Adrenal gland (tissue), 19 donors: ENCODE measurements at places on chromosomes 7 and 10. TPM values are rescaled to one million over a fixed set of nuclear protein-coding genes. Genes with fewer than 3 reads are reported as not detected.

The SLC26A5 gene
- total RNA-seq, result 0.14 TPM

The HOXA4 gene
- total RNA-seq, result 3.5 TPM

The MAPK8 gene
- total RNA-seq, result 36.3 TPM

The IRF5 gene
- 17.8 TPM for total RNA-seq

The CDNF gene
- 2.9 TPM for total RNA-seq

The ELFN1 gene
- 2.8 TPM for total RNA-seq

The STX1A gene
- total RNA-seq, result 2.2 TPM

The FAM20C gene
- 57.9 TPM for total RNA-seq

- H3K4me1 ChIP-seq, result no peaks in the 10 kb centered on the region
- no peak for DNase-seq
- no peaks in the 10 kb centered on the region for H3K27me3 ChIP-seq
- H3K4me3 ChIP-seq, result no peak overlapping the region
- no peaks in the 10 kb centered on the region for H3K36me3 ChIP-seq
Observed at GRCh38 chr10:83941189-83941588, 198.1 kb upstream of the GHITM start.

DNA sequence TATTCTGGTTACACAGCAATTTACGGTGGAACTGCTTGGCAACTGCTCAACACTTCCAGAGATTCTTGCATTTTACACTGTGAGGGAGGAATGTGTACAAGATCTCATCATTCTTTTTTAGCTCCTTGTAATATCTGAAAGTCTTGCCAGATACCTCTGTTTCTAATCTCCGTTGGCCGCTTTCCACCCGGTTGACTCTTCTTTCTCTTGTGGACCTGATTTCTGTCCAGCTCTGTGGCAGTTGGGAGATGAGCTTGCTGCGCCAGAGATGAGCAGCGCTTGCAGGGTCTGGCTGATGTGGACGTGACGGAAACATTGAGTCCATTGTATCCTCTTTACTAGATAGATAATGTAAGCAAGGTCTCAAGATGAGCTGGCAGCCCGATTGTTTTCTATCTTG lies 27.6 kb downstream of the SPAG6 start:
- H3K4me1 ChIP-seq, result no peaks in the 10 kb centered on the region
- DNase-seq, result no peak
- H3K27ac ChIP-seq, result no peak overlapping the region
- H3K4me3 ChIP-seq, result no peak overlapping the region
- H3K36me3 ChIP-seq, result no peaks in the 10 kb centered on the region
- H3K27me3 ChIP-seq, result no peaks in the 10 kb centered on the region

DNA sequence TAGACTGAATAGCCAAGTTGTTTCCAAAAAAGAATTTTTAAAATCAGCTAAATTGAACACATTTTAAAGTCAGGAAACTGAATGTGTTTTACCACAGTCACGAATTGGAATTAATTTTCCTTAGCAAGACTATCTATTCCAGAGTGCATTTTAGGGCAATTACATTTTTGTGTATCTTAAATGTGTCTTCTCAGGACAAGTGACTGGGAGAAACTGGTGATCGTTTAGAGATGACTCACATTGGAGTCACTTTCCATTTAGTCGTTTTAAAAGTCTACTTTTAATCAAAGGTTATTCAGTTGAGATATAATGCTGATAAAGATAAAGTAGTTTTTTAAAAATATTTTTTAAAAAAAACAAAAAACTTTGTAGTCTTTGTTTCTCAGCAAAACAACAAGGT lies 191.7 kb upstream of the SLC26A5 start:
- DNase-seq, result no peak
- H3K4me3 ChIP-seq, result no peak overlapping the region
- H3K27me3 ChIP-seq, result no peaks in the 10 kb centered on the region
- H3K36me3 ChIP-seq, result no peaks in the 10 kb centered on the region
- no peaks in the 10 kb centered on the region for H3K4me1 ChIP-seq

- no peaks in the 10 kb centered on the region for H3K27me3 ChIP-seq
- H3K4me1 ChIP-seq, result no peaks in the 10 kb centered on the region
- no peak overlapping the region for H3K27ac ChIP-seq
- H3K4me3 ChIP-seq, result no peak overlapping the region
Observed at GRCh38 chr7:37977243-37977642, 56.8 kb downstream of the EPDR1 start.

- peaks cover 14% of the 10 kb centered on the region for H3K36me3 ChIP-seq
- no peak overlapping the region for H3K27ac ChIP-seq
- no peak overlapping the region for H3K4me3 ChIP-seq
- no peak for DNase-seq
Observed at GRCh38 chr10:114499630-114500190, 95.4 kb upstream of the AFAP1L2 start.

DNA sequence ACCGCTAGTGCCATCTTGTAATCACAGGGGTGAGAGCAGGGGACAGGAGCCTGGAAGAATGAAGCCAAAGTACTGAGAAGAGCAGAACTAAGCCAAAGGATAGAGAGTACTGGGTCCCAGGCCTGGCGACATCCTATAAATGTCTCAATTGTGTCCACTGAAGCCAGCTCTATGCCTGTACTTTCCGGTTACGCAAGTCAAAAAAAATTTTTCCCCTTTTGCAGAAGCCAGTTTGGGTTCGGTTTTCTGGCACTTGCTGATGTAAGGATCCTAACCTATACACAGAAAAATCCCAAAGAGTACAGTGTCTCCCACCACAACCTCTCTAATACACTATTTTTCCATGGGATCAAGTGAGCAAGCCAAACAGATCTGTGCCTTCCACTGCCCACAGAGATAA lies 61.1 kb downstream of the PLXNA4 start:
- no peak overlapping the region for H3K4me3 ChIP-seq
- DNase-seq, result no peak
- no peaks in the 10 kb centered on the region for H3K27me3 ChIP-seq
- no peaks in the 10 kb centered on the region for H3K4me1 ChIP-seq

DNA sequence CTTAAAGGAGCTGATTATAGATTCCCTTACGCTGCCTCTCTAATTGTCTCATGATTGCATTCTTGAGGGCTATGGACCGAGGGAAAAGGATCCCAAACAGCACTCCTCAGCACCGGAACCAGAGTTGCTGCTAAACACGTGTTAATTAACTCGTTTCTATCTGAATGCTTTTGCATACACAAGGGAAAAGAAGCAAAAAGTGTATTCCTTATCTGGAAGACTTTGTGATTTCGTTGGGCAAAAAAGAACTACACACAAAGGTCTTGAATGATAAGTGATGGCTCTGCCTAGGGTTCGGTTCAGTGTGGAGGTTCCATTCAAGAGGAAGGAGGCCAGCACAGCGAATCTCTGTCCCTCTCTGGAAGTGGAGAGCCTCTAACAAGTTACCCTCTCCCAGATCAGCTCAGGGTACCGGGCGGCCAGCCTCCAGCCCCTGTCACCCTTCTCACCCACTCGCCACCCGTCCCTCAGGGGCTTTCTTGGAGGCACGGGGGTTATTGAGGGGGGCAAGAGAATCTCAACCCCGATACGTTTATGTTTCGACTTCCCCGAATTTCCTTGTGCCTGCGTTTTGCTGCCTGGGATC lies 515 bp upstream of the SLC4A2 start:
- H3K36me3 ChIP-seq, result no peaks in the 10 kb centered on the region
- peak; percentile 42 for DNase-seq
- peak overlapping the region; percentile 49 for H3K4me3 ChIP-seq
- peaks cover 57% of the 10 kb centered on the region for H3K4me1 ChIP-seq
- H3K27ac ChIP-seq, result peak overlapping the region; percentile 94
- no peaks in the 10 kb centered on the region for H3K27me3 ChIP-seq

DNA sequence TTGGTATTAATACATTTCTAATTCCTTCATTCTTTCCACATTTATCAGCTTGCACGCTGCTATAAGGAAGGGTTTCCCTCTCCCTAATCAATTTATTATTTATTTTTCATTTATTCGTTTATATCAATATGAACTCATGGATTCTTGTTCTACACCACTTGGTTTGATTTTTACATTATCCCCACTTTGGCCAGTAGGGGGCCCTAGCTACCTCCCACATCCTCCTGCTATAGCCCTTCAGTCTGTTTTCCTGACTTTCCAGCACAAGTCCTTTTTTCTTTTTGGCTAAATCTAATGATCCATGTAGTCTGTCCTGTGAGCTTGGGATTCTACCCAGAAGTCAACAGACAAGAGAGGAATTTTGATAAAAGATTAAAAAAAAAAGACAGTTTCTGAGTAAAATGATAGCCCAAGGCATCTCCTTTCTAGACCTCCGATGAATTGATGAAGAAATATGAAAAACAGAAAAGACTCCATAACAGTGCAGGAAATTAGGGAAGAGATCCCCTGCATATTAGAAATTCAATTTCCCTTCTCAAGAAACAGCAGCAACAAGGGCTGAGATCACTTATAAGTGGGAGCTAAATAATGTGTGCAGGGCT lies 47.7 kb downstream of the LYZL2 start:
- no peak overlapping the region for H3K4me3 ChIP-seq
- no peaks in the 10 kb centered on the region for H3K27me3 ChIP-seq
- peaks cover 6% of the 10 kb centered on the region for H3K4me1 ChIP-seq
- peak; percentile 46 for DNase-seq
- H3K27ac ChIP-seq, result no peak overlapping the region
- H3K36me3 ChIP-seq, result no peaks in the 10 kb centered on the region

GRCh38 chr10:12042409-12042796 lies 206 bp downstream of the UPF2 start:
- peak overlapping the region; percentile 77 for H3K4me3 ChIP-seq
- H3K27ac ChIP-seq, result peak overlapping the region; percentile 95
- no peaks in the 10 kb centered on the region for H3K4me1 ChIP-seq
- H3K36me3 ChIP-seq, result no peaks in the 10 kb centered on the region
- DNase-seq, result no peak

DNA sequence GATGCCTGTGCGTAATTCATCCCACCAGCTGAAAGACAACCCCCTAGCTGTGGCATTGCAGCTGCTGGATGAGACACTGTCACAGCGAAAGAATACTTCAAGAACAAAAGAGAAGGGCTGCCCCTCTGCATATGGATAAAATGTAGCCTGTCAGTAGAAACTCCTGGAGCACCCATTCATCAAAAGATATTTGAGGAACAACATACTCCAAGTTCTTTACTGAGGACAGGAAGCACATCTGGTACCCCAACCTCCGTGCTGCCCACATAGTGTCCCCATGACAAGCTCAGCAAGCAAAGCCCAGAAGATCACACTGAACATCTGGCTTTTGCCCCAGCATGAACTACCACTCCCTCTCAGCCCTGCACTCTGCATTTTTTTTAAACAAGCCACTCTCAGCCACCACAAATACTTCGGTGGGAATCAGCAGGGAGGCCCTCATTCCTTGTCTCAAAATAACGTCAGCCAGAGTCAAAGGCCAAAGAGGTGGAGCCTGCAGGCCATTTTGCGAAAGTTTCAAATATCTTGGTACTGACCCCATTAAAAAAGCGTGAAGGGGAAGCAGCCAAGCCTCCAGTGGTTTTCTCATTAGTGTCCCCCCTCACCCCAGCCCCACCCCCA lies 1.7 kb downstream of the CREB3L2 start:
- H3K4me3 ChIP-seq, result peak overlapping the region; percentile 89
- H3K27ac ChIP-seq, result peak overlapping the region; percentile 91
- peak; percentile 60 for DNase-seq
- H3K4me1 ChIP-seq, result peaks cover 47% of the 10 kb centered on the region
- H3K36me3 ChIP-seq, result no peaks in the 10 kb centered on the region

- no peaks in the 10 kb centered on the region for H3K36me3 ChIP-seq
- H3K27ac ChIP-seq, result no peak overlapping the region
- DNase-seq, result no peak
- no peaks in the 10 kb centered on the region for H3K4me1 ChIP-seq
- H3K4me3 ChIP-seq, result no peak overlapping the region
- H3K27me3 ChIP-seq, result no peaks in the 10 kb centered on the region
Observed at GRCh38 chr10:200405-200804, 65.2 kb downstream of the ZMYND11 start.

DNA sequence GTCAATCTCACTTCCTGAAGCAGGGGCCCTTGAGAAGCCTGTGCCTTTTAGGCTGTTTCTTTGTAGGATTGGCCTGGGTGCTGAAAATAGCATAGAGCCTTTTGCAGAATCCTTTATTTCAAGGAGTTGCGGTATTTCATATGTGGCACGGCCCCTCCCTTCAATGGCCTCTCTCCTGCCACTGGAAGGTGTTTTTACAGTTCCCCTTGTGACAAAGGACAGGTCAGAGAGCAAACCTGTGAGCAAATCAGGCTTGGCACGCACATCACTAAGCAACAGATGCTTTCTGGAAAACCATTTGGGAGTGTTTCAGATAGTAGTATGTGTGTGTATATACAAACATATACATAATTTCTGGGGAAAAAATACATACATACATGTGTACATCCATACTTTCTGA lies 388.6 kb upstream of the C7orf33 start:
- H3K4me3 ChIP-seq, result no peak overlapping the region
- H3K27ac ChIP-seq, result no peak overlapping the region
- H3K4me1 ChIP-seq, result no peaks in the 10 kb centered on the region
- H3K36me3 ChIP-seq, result no peaks in the 10 kb centered on the region
- DNase-seq, result no peak

- no peak for DNase-seq
- H3K27me3 ChIP-seq, result no peaks in the 10 kb centered on the region
- no peaks in the 10 kb centered on the region for H3K36me3 ChIP-seq
- no peaks in the 10 kb centered on the region for H3K4me1 ChIP-seq
- H3K4me3 ChIP-seq, result no peak overlapping the region
Observed at GRCh38 chr7:113026941-113027340, 59.7 kb downstream of the GPR85 start.

DNA sequence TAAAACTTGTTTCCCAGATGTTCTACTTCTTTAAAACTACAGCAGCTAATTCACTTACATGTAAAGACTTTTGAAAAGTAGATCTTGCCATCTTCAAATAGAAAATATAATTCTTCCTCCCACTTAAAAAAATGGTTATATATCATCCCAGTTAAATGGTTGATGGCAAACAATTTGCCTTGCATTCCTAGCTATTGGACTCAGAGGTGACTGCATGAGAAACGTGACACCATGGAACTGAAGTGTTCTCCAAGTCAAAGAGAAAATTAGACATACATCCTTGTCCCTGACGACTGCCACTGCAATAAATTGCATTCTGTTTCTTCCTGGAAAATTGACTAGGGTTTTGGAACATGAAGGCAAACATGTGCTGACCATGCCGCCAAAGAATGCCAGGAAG lies 95.0 kb upstream of the POM121L12 start:
- H3K27me3 ChIP-seq, result no peaks in the 10 kb centered on the region
- no peak overlapping the region for H3K27ac ChIP-seq
- no peak for DNase-seq
- no peaks in the 10 kb centered on the region for H3K4me1 ChIP-seq
- H3K36me3 ChIP-seq, result no peaks in the 10 kb centered on the region

DNA sequence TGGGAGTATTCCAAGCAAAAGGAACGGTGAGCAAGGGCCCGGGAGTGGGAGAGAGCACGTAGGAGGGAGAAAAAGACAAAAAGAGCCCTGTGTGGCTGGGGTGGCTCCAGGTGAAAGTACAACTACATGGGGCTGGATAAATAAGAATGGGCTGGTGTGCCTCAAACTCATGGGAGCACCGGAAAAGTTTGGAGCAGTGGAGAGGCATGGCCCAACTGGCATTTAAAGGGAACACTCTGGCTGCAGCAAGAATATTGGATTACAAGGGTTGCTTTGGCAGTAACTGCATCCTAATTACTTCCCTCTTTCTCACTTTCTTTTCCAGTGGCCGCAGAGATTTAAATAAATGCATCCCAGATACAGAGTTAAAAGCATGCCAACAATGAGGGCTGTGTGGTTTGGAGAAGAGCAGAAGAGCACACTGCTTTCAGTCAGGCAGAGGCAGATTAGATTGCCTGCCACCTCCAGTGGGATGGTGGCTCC lies 39.1 kb upstream of the HERPUD2 start:
- H3K27ac ChIP-seq, result no peak overlapping the region
- DNase-seq, result no peak
- no peaks in the 10 kb centered on the region for H3K36me3 ChIP-seq
- H3K27me3 ChIP-seq, result no peaks in the 10 kb centered on the region
- H3K4me3 ChIP-seq, result no peak overlapping the region
